Activated CD4-positive, alpha-beta T cell treated with anti-CD3 and anti-CD28 coated beads, Interleukin-2, amount 50 U/mL, for 1 hour (primary cell): ENCODE measurements at places on chromosomes 11 and 22.

DNA sequence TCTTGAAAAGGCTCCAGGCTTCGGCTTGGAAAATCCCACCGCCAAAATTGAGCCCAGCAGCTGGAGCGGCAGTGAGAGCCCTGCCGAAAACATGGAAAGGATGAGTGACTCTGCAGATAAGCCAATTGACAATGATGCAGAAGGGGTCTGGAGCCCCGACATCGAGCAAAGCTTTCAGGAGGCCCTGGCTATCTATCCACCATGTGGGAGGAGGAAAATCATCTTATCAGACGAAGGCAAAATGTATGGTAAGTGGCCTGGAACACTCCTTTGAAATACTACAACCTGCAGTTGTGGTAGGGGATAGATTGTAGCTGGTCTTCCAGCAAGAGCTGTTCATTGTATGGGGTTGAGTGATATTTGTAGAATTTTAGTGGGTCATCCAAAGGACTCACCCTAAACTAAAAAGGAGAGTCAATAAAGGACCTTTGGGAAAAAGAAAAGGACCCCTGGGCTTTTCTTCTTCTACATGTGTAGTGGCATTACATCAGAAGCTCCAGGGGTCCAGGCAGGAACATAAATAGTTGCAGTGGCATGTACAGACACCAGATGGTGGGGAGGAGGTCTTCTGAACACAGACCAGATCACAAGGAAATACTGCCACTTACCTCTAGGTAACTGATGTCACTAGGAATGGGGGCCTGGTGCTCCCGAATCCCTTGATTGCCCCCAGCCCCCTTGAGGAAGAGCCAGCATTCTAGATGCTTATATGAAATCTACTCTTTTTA, 90.1 kb downstream of the TEAD1 start:
- no peak for DNase-seq

DNA sequence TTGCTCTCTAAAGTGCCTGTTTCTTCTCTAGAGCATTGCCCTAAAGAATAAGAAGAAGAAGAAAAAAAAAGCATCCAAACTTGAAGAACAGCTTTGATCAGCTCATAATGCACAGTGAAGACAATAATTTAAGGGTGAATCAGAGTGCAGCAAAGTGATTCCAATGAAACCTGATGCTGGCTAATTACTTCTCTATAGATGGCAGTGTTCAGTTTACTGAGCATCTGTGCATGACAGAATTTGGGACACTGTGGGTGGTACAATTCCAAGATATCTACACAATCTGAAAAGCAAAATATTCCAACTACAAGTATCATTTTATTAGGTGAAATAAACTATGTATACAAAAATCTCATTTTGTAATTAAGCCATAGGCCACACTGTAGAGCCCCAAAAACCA, 450.5 kb upstream of the CCDC90B start:
- no peak for DNase-seq

DNA sequence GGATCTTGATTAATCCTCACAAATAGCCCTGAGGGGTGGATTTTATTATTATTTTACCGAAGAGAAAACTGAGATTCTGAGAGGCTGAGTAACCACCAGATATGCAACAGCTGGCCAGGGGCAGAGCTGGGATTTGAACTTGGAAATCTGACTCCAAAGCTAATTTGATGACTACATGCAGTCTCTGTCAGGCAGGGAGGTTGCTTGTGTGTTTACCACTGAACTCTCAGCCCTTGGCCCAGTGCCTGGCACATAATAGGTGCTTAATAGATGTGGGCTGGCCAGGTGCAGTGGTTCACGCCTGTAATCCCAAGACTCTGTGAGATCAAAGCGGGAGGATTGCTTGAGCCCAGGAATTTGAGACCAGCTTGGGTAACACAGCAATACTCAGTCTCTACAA, 121.7 kb upstream of the CRYBB3 start:
- DNase-seq: no peak

- no peak for DNase-seq
Measured at GRCh38 chr22:47352920-47353700, 590.7 kb downstream of the TBC1D22A start.

- peak; percentile 7 for DNase-seq
Measured at GRCh38 chr11:9263840-9264315, 1.3 kb downstream of the DENND5A start.

GRCh38 chr22:36826262-36826661, 9.4 kb upstream of the PVALB start:
- DNase-seq: no peak

DNA sequence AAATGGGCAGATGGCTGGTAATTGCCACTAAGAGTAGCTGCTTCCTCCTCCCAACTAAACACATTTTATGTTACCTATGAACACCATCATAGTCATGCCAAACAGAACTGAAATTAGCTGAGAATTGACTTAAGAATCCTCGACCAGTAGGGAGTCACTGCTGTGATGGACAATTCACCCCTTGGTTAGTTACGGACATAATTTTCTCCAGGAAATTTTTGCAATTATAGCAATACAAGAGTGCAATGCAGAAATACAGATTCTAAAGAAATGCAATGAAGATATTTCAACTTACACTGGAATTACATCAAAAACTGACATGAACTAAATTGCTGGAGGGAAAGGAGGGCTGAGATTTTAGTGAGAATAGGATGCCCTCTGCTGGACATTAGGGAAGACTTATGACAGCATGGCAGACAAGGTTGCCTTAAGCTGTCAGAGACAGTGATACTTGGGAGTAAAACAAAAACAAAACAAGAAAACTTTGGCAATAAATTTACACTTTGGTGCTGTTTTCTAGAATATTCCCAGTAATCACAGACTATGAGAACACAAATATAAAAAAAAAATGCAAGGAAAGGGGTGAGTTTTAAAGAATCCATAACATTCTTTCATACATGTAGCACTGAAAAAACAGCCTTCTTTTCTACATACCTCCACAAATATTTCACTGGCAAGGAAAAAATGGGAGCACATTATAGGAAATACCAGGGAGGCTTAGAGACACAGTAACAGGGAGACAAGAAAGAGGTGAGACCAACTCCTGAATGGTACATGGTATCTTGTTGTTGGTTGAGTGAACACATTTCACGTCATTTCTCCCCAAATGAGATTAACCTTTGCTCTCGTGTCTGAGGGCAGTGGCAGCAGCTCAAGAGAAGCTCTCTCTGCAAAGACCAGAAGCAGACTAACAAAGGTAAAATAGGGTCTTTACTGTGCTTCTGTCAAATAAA, 11.2 kb upstream of the PPP2R1B start:
- no peak for DNase-seq

DNA sequence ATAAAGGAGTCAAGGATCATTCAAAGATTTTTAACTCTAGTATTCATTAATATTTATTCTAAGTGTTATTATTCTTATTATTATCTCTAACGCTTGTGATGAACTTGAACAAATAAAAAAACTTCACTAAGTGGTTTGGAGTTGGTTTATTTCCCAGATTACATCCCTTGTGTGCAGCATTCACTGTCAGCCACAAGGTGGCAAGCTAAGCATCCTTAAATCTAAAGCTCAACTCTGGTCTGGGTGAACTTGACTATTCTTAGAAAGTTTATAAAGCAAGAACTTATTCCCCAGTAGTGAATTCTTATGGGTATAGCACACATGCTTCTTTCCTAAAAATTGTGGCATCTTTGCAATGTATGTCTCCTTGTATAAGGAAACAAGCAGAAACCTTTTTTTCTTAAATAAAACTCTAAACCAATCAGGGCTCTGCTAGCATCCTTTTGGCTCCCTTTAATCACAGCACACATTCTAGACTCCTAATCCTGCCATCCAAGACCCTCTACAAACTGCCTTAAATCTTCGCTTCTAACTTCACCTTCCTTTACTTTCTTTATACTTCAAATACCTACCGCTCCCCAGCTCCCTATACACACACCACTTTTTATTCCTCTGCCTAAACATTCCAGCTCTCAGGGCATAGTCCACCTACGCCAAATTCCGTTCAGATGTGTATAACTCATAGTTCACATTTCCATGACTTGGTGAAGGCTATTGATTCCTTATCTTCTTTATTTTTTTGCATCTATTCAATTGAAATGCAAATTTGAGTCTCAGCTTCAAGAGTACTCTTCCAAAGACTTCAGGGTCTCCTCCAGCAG, 1068.8 kb downstream of the DLG2 start:
- DNase-seq: no peak

DNA sequence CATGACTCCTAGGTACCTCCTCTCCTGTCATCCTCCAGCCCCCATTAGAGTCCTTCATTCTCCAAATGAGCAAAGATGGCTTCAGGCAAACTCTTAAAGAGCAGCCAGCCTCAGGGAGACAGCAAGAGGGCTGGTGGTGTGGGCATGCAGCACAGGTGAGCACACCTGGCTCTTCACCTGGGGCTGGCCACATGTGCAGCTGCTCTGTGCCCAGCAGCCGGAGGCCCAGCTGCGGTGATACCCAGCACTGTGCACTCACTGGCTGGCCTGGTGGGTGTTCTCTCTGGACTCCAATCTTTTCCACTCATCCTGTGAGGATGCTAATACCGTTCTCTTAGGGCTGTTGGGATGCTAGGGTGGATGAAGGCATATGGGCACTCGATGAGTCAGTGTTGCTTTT, 106.1 kb upstream of the PARVA start:
- DNase-seq: no peak

- DNase-seq: no peak
Measured at GRCh38 chr22:30216710-30217109, 29.8 kb downstream of the LIF start.

DNA sequence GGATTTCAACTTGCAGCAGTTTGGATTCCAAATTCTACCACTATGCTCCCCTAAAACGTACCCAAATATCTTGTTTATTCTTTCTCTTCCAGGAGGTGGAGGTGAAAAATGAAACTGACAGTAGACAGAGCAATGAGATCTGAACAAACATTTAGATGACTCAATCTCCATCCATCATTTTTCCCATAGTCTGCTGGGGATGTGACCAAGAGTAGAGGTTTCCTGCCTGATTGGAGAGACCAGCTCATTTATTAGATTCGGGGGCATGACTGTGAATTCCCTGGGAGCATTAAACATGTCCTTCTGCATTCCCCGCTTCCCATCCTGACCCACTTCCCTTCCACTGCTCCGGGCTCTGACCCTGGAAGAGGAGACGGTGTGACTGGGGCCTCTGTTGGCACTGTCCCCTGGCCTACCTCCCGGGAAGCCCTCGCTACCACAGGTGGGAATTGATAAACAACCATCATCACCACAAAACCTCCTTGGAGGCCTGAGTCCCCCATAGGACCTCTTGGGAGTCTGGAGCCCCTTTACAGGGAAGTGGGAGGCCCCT, 20.3 kb downstream of the DKK3 start:
- no peak for DNase-seq

DNA sequence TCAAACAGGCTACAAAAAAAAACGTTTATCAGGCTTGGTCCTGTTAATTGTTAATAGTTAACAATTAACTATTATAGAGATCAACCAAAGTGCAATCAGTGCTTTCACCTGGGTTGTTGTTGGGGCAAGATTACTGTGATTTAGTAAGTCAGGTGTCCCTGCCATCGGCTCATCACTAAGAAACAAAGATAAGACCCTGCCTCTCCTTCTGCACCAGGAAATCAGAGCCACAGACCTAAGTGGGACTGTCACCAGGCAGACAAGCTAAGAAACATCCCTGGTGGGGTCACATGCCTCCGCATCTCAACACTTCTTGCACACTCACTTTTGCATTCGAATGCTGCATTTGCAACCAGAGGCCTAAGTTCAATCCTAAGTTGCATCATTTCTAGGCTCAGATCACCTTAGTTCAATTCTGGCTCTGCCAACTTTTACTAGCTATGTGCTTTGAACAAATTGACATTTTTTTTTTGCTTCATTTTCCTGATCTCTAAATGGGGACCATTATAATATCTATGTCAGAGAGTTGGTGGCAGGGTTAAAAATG, 298.9 kb upstream of the B3GAT1 start:
- DNase-seq: no peak

DNA sequence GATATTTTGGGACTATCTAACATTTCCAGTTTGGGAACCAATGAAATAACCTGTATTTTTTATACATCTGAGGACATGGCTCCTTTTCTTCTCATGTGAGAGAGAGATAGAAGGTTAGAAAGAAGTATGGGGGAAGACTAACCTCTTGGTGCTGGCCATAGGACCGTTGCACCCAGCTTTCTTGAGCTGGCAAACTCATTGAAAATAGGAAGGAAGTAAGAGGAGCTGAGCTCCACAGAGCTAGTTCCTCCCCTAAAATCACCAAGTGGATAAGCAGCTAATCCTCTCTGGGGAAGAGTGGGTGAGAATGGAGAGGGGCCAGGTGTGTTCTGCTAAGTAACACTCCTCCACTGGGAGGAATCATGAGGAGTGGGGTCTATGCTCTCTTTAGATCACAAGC, 387.4 kb upstream of the CADM1 start:
- no peak for DNase-seq

DNA sequence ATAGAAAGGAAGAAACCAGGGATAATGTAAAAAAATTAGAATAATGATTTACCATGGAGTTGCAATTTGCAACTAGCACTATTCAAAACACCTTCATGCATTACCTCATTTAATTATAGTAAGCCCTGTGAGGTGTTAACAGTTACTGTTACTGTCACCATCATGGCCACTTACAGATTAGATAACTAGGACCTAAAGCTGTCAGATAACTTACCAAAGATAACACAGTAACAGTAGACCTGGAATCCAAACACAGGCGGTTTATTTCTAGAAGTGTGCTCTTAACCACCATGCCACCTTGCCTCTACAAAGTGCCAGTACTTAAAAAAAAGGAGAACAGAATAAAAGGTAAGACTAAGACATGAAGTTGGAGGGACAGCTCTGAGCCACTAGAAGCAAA, 11.1 kb upstream of the LARGE1 start:
- no peak for DNase-seq

- no peak for DNase-seq
Measured at GRCh38 chr11:77347948-77348347, 46.5 kb upstream of the GDPD4 start.

DNA sequence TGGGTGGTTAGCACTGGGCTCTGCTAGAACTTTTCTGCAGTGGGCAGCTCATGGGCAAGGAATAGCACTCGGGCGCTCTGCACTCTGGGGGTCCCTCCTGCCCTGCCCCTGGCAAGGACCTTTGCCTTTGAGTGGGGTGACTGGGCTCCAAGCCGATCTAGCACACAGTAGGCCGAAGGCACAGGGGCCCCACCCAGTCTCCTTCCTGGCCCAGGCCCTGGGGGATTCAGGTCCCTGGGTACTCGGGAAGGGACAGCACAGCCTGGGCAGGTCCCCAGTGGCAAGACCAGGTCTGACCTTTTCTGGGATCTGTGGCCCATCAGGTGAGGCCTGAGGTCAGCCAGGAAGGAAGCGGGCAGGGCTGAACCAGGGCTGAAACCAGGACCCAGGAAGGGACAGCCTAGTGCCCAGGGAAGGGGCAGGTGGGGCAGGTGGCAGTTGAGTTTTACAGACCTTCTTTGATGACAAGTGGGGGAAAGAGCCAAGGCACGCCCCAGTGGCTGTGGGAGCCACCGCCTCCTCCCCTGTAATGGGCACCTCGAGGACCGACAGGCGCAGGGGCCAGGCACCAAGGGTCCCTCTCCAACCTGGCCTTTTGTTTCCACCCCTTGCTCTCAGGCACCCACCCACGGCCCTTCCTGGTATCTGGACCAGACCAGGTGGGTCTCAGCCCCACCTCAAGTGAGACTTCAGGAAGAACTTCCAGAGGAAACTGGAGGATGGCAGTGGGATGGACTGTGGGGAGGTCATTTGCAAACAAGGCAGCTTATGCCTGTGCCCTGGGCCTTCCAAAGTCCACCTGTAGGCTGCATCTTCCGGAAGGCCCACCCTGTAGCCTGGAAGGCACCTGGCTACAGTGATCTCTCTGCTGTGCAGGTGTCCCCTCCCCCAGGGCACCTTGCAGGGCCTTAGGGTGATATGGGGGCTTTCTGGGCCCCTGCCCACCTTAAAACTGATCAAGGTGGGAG, 883 bp upstream of the AIFM3 start:
- no peak for DNase-seq
